ENCODE measurements at places on chromosomes 3 and 15.
A peak's percentile ranks its signal among the peaks of the same experiment; 100 is the strongest.

- DNase-seq: no peak
Observed at GRCh38 chr3:128280481-128281052, 127.3 kb downstream of the EEFSEC start.

DNA sequence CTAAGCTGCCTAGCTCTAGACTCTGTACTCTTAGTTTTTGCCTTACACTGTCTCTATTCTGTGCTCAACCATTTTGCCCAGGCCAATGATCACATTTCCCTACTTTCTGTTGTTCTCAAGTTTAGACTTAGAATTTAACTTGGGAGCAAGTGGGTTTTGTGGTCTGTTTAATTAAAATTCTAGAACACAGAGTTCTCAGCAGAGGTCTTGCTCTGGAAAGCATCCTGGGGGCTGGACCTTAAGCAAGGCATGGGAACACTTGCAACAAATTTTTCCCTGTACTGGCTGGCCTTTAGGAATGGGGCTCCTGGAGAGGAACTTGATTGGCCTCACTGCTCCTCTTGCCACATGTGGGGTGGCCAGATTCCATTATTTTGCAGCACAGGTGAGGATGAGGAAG, 236.3 kb upstream of the LRTM1 start:
- no peak for DNase-seq

DNA sequence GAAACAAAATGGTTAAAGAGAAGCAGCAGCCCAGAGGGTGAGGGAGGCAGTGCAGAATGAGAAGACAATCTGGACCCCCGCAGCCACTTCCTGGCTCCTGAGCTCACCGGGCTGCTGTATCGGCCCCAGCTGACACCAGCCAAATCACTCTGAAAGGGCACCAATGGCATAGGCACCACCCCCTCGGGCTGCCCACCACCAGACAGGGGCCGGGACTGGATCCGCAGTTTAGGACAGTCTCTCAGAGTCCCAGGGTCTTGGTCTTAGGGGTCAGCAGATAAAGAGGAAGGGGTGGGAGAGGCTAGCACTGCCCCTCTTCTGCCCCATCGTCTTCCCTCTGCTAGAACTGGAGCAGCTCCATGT, 17.9 kb upstream of the EHD4 start:
- no peak for DNase-seq

DNA sequence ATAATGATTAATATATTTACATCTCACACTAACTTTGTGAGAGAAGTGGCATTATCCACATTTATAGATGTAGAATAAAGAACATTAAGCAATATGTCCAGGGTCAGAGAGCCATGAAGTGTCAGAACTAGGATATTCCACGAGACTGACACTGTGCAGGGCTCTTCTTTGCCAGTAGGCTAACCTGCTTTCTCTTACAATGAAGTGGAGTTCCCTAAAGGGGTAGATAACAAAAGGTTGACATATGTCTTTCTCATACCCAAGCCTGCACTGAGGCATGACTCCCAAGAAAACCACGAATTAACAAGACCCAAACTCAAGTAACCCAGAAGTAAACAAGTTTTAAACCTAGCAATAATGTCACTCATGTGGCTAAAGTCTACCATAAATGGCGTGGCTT, 191.5 kb upstream of the SLC2A2 start:
- DNase-seq: no peak

DNA sequence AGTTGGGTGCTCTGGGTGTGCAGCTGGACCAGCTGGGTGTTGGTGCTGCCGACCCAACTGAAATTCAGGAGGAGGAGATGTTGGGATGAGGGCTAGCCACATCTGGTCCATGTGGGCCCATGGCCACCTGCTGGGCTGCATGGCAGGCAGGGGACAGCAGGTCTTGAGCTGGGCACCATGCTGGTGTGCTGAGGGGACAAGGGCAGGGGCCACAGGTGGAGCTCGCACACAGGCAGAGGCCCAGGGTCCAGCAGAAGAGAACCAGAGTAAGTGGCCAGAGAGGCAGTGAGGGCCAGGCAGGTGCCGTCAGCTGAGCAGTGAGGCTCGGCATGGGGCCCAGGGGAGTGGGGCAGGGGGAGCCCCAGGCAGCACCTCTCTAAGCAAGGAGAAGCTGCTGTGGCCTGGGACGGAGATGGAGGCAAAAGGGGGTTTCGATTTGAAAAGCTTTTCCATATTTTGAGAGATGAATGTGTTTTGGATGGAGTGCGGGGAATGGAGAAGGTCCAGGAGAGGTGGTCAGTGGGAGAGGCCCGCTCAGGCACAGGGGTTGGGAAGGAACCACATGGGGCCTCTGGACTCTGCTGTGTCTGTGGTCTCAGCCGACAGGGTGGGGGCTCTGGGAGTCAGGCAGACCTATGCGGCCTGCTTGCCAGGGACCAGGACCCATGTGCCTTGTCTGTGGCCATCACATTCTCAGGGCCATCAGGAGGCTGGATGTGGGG, 30.5 kb upstream of the PLXNA1 start:
- DNase-seq: no peak

DNA sequence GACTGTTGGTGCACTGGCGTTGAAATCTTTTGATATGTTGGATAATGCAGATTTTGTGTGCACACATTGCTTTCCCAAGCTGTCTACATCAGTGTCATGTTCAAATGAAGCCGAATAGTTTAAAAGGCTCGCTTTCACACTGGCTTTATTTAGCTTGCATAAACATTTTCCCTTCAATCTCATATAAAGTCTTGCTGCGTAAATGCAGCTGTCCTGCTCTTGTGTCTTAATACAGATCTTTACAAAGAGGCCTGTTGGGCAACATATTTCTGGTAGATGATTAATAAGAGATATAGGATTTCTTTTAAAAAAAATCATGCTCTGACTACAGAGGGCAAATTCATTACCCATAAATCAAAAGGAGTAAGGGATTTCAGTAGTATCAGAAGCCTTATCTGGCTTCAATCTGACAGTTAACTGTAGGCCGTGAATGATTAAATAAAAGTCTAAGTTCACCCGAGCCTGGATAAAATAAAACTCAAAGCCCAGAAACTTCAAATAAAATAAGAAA, 937.2 kb downstream of the FHIT start:
- no peak for DNase-seq

GRCh38 chr15:51708013-51708412, 26.7 kb downstream of the SCG3 start:
- no peak for DNase-seq

GRCh38 chr3:107236655-107237337, 140.4 kb upstream of the CCDC54 start:
- no peak for DNase-seq

DNA sequence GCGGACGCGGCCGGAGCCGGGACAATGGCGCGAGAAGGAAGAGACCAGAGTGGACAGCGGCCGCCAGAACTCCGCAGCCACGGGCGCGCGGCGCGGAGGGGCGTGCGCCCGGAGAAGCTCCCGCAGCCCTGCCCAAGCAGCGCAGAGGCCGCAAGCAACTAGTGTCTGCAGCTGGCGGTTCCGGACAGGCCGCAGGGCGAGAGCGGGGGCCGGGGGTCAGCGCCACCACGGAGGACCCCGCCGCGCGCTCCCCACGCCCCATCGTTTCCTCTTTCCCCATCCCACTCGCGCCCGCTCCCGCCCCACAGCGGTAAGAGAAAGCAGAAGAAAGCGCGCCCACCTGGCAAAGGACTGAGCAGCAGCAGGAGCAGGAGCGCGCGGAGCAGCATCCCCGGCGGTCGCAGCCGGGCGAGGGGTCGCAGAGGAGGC, 440 bp downstream of the PRTG start:
- DNase-seq: peak; percentile 3

GRCh38 chr15:62840526-62841268, 201.8 kb upstream of the TPM1 start:
- no peak for DNase-seq

DNA sequence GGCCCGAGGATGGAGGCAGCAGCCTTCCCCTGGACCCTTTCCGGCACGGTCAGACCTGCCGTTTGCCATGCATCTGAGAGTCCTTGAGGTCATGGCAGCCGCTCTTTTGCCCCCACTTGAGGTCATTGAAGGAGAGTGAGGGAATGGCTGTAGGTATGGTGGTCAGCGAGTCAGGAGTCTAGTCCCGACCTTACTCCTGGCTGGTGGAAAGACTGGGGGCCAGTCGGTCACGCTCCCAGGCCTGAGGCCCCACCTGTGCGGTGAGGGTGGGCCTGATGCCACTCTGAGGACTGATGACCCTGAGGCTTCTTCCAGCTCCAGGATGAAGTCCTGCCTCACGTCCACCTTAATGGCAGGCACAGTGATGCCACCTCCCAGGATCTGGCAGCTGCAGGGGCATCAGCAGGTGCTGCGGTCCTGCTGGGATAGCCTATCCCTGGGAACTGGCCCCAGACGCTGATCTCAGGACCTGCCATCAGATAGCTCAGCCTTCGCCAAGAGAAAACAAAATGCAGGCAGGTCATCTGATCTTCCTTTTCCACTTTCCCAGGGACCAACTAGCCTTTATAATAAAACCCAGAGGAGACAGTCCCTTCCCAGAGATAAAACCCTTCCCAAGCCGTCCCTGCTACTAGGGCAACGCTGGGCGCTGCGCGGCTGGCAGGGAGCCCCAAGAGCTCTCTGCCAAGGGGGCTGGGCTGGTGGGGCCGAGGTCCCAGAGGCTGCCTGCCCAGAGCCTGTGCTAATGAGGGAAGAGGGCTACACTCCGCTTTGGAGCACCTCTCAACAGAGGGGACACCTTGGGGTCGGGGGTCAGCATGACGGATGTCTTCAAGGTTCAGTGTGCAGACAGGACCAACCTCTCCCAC, 42.2 kb downstream of the TM2D3 start:
- no peak for DNase-seq

- DNase-seq: peak; percentile 46
Observed at GRCh38 chr15:84570164-84570735, 30.6 kb upstream of the ZSCAN2 start.

DNA sequence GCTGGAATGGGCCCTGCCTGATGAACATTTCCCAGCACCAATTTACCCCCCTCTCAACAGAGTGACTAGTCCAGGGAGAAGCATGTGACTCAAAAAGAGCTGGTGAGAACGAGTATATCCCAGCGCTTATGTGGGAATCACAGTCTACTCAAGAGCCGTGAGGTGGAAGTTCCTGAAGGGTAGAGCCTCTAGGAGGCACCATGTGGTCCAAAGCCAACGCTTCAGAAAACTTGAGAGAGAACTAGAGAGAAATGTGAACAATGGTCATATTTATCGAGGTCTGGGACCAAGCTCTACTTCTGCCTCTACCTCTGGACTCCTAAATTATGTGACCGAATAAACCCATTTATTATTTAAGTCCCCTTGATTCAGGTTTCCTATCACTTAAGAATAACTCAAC, 111.0 kb upstream of the RAP2B start:
- no peak for DNase-seq

GRCh38 chr15:70775160-70775559, 11.8 kb upstream of the UACA start:
- no peak for DNase-seq

DNA sequence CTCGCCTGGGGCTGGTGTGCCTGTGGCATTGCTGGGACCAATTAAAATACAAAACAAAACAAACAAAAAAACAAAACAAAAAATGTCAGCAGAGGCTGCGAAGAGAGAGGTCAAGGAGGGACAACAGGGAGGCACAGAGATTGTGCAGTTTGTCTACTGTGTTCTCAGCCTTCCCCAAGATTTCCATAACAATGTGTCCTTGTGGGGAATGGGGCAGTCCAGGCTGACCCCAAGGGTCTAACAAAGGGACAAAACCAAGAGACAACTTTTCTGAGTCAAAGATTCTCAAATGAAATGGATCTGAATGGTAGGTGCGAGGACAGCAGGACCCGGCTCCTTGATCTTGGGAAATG, 46.4 kb upstream of the TRPM1 start:
- DNase-seq: no peak

DNA sequence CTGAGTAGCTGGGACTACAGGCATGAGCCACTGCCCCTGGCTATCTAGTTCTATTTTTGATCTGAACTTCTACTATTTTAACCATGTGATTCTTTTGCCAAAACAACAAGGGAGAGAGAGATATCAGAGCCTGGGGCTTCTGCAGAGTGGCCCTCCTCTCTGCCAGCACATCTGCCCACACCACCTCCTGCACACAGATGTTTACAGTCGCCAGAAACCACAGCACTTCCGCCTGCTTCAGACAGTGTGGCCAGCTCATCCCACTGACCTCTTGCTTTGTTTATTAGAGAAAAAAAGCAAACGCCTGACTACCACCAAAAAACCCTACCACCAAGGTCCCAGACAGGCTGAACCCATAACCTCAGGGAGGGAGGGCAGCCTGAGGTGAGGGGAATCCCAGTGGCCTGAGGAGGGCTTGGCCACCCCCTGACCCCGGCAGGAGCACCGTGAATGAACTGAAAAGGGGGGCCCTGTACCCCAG, 85.9 kb upstream of the ABHD2 start:
- no peak for DNase-seq

DNA sequence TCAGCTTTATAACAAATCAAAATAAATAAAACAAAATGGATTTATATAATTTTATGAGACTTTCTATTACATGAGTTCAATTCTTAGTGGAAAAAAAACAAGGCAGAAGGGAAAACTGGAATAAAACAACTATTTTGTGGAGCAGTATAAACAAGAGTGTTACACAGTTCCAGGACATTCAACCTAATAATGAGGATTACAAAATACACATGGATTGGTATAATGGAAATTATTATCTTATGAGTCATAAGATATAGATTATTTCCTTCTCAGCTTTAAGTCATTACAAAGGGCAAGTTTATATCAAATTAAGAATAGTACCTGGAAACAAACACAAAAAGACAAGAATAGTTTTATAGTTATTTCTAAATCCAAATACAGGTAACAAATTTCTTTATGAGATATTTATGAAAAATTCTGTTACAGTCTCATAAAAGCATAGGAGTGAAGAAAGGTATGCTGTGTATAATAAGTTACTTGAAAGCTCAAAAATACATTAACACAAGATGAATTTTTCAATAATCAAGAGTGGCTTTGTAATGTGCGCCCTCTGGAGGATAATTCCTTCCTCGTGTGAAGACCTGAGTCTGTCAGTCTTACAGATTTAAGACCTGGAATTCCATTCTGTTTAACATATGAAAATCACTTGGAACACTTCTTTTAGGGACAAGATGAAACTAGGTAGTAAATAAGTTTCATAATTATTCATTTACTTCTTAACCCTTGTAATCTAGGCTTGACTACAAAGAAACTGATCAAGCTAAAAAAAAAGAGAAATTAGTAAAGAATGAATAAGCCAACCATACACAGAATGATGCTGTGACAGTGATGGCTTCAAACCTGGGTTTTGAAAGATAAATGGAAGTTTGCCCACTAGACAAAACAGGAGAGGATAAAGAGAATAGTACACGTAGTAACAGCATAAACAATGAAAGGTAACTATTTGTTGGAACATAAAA, 9.5 kb downstream of the COPS2 start:
- DNase-seq: no peak

- no peak for DNase-seq
Observed at GRCh38 chr3:190076136-190076535, 44.6 kb downstream of the P3H2 start.

DNA sequence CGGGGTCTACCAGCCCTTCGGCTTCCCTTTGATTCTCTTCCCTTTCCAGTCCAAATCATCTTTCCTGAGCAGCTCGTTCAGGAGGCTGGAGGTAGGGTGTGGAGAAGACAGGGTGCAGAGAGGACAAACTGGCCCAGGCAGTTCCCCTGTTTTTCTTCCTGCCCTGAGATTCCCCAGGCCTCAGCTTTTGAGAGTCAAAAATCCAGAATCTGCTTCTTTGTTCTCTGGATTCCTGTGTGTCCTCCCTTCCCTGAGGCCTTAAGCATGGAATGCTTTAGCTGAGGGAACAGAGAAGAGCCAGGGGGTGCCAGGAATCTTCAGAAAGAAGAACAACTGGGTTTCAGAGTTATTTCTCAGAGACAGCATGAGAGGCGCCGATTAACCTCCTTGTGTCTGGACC, 26.7 kb upstream of the LRTM1 start:
- no peak for DNase-seq

Data from stimulated activated CD4-positive, alpha-beta T cell treated with anti-CD3 and anti-CD28 coated beads, Interleukin-1b, Interleukin-23, amount 100 ng/mL, for 48 hours (primary cell).